ENCODE measurements at places on chromosomes 1 and 21.

DNA sequence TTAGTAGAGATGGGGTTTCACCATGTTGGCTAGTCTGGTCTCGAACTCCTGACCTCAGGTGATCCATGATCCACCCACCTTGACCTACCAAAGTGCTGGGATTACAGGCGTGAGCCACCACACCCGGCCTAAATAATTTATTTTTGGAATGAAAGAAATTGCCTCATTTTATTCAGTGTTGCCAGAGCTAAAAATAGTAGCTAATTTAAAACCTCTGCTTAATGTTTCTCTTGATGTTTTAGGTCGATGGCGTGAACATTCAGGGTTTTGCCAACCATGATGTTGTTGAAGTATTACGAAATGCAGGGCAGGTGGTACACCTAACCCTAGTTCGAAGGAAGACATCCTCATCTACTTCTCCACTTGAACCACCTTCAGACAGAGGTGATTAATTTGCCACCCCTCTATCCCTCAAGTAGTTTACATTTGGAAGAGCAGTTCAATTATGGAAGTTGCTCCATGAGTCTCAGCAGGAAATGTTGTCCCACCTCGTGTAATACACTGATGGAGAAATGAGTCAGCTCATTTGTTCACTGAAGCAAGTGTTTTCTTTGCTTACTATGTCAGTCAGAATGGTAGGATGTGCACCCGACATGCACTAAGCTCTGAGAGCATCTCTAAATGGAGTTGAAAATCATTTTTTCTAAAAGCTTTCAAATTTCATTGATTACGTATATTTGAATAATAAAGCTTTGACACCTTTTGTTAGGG is 54.9 kb downstream of the PATJ start:
- no peak for DNase-seq

- no peak for DNase-seq
Measured at GRCh38 chr1:88188038-88188437, 496.0 kb upstream of the PKN2 start.

DNA sequence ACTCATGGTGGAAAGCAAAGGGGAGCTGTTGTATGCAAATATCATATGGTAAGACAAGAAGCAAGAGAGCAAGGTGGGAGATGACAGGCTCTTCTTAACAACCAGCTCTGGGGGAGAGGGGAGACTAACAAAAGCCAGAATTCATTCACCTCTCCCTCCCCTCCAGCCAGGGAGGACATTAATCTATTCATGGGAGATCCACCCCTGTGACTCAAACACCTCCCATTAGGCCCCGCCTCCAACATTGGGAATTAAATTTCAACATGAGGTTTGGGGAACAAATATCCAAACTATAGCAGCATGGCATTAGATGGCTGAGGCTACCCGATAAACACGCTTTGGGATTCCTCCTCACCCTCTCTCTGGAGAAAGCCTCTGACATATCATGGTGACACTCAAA is 210.6 kb downstream of the RHOU start:
- no peak for DNase-seq

DNA sequence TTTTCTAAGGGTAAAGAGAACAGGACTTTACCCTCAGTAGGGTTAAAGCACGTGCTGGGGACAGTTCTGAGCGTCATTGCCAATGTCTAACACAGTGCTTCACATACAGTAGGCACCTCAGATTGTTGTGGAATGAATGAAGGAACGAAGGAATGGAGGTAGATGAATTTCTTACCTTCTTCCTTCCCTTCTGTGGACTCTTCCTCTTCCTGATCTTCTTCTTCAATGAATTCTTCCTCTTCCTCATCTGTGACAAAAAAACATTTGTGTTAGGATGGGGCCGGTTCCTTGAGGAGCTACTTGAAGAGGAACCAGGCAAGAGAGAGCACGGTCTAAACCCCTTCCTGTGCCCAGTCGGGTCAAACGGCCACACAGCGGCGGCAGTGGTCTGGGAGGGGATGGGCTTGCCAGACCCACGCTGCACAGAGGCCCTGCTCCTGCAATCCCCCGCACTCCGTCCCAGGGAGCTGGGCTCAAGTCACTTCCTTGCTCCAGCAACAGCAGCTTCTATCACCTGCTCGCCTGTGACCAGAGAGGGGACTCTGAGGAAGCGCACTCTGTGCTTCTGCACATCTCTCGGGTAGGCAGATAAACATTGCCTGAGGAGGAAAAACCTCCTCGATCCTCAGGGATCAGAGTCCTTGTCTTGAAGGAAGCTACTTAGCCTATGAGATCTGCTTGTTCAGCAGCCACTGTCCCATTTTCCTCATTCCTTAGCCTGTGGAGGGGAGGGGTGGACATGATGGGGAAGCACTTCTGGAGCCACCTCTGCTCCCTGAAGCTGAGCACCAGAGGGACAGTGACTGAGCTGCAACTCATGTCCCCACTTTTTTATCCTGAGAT is 8.0 kb upstream of the SLC30A2 start:
- no peak for DNase-seq

- peak; percentile 89 for DNase-seq
Measured at GRCh38 chr21:34510148-34511142, 1.6 kb downstream of the KCNE1 start.

DNA sequence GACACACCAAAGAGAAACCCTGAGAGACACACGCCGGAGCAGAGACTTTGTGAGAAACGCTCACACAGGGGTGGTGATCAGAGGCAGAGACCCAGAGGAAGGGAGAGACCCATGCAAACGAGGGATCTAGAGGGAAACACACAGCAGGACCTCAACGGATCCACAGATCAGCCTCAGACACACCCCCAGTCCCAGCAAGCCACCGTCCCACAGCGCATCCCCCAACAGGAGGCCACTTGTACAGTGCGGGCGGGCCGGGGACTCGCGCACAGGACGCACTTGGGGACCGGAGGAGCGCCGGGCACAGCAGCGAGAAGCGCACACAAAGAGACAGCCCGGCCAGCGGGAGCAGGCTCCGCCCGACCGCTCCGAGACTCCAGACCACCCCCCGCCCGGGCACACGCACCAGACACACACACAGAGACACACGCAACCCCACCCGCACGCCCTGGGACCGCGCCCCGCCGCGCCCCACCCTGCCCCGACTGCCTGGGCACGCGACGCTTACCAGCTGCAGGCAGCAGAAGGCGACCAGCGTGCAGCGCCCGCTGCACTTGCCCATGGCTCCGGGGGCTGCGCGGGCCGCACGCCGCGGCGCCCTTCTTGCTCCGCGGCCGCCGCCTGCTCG is 587 bp downstream of the NKAIN1 start:
- DNase-seq, result no peak

GRCh38 chr1:182802006-182802803 is 12.6 kb downstream of the NPL start:
- no peak for DNase-seq

- DNase-seq, result no peak
Measured at GRCh38 chr1:164735315-164736052, 176.5 kb downstream of the PBX1 start.

DNA sequence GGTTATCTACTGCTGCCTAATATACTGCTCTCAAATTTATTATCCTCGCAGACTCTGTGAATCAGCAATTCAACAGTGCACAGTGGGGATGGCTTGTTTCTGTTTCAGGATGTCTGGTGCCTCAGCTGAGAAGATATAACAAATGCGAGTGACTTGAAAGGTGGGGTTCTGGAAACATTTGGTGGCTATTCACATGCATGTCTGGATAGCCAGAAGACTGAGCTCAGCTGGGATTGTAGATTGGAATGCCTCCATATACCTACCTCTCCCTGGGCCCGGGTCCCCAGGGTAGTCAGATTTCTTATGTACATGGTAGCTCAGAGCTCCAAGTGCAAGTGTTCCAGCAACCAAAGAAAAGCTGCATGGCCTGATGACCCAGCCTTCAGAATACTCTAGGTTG is 176.3 kb downstream of the IER5 start:
- no peak for DNase-seq

- no peak for DNase-seq
Measured at GRCh38 chr1:59487335-59488031, 190.6 kb downstream of the FGGY start.

- DNase-seq, result no peak
Measured at GRCh38 chr1:197902131-197902453, 338 bp upstream of the C1orf53 start.
